ENCODE measurements at places on chromosomes 4 and X.

GRCh38 chr4:88567591-88567990 is 24.7 kb upstream of the HERC3 start:
- DNase-seq: no peak

DNA sequence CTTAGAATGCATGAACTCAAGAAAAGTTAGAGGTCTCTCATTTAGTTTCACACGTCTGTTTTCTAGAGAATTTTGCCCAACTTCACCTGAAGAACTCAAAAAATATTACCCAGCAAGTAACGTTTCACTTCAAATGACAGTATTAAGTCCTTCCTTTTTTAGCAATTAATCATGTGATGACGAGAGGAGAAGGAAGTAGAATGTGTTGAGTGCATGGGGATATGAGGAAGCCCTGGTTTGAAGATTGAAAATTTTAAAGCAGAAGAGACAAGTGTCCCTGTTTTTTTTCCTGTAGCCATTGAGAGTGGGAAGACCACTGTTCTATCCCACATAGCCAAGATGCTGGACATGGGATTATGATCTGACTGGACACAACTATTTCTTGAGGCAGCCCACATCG is 406.3 kb upstream of the CPEB2 start:
- no peak for DNase-seq

GRCh38 chr4:158817562-158818296 is 48.9 kb downstream of the FNIP2 start:
- no peak for DNase-seq

GRCh38 chr4:109334129-109335105 is 32.0 kb upstream of the COL25A1 start:
- DNase-seq: no peak

DNA sequence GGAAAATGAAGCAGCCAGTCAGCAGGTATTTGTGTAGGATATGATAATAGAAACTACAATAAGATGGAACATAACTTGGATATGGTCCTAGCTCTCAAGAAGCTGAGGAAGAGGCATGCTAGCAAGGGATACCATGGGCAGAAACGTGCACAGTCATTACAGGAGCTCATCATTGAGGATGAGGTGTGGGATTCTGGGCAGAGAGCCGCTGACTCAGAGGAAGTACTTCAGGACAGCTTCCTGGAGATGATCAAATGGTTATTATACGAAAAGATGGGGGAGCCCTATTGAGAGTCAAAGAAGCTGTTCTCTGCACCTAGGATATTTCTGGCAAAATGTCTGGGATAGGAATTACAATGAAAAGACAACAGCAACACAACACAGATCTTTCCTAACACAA is 116.0 kb upstream of the PDE5A start:
- DNase-seq: no peak

- no peak for DNase-seq
Observed at GRCh38 chr4:168293386-168293975, 25.1 kb downstream of the DDX60 start.
